Calu3 (cell line): ENCODE measurements at places on chromosomes 11 and 22. TPM values are rescaled to one million over a fixed set of nuclear protein-coding genes. Genes with fewer than 3 reads are reported as not detected.

GRCh38 chr22:24744638-24745037, 29.9 kb downstream of the PIWIL3 start:
- no peaks in the 10 kb centered on the region for H3K36me3 ChIP-seq
- DNase-seq = no peak
- no peaks in the 10 kb centered on the region for H3K4me1 ChIP-seq

GRCh38 chr11:1064167-1064566, 10.5 kb upstream of the MUC2 start:
- H3K4me3 ChIP-seq = no peak overlapping the region
- peaks cover 43% of the 10 kb centered on the region for H3K4me1 ChIP-seq
- no peak for DNase-seq
- peak overlapping the region; percentile 47 for H3K27ac ChIP-seq
- H3K27me3 ChIP-seq = no peaks in the 10 kb centered on the region

GRCh38 chr11:68362801-68363379, 50.5 kb downstream of the LRP5 start:
- H3K36me3 ChIP-seq = peaks cover 41% of the 10 kb centered on the region
- H3K27me3 ChIP-seq = no peaks in the 10 kb centered on the region
- no peaks in the 10 kb centered on the region for H3K4me1 ChIP-seq
- no peak for DNase-seq
- H3K27ac ChIP-seq = no peak overlapping the region

DNA sequence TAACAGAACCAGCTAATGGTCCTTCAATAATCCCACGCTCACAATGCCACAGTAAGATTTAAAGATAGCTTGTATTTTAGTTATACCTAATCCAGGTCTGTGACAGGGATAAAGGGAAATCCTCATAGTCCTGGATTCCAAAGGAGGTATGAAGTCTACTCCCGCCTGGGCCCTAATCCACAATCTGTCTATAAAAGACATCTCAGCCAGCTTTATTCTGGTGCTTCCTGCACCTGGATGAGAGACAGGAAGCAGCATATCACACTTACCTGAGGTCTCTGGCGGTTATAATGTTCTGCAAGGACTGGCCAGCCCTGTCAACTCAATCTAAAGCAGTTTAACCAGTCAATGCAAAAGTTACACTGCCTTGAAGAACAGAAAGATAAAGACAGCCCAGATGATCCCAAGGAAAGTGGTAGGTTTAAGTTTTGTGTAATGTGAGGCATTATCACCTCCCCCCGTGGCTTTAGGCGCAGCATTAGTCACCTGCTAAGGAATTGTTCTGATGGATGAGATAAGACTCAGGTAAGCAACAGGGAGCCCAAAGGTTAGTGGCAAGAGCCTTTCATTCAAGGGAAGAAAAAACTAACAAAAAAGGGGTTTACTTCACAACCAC, 57.6 kb downstream of the PLEKHA7 start:
- no peaks in the 10 kb centered on the region for H3K27me3 ChIP-seq
- DNase-seq = no peak
- H3K27ac ChIP-seq = peak overlapping the region; percentile 78
- peak overlapping the region; percentile 18 for H3K4me3 ChIP-seq
- peaks cover 79% of the 10 kb centered on the region for H3K4me1 ChIP-seq

The SLC22A8 gene
- not detected in 2 replicates for total RNA-seq

The HEPN1 gene
- total RNA-seq = not detected in 2 replicates

GRCh38 chr11:72352859-72353551, 81.3 kb downstream of the CLPB start:
- no peak overlapping the region for H3K4me3 ChIP-seq
- no peaks in the 10 kb centered on the region for H3K4me1 ChIP-seq
- H3K27me3 ChIP-seq = no peaks in the 10 kb centered on the region

GRCh38 chr11:132671851-132672370, 860.4 kb downstream of the OPCML start:
- H3K27ac ChIP-seq = no peak overlapping the region
- DNase-seq = no peak
- no peaks in the 10 kb centered on the region for H3K27me3 ChIP-seq
- H3K36me3 ChIP-seq = no peaks in the 10 kb centered on the region
